ENCODE measurements at places on chromosomes 12 and 14.

GRCh38 chr14:68964300-68965093 is 14.6 kb downstream of the ACTN1 start:
- no peak for DNase-seq
- H3K4me3 ChIP-seq, result no peak overlapping the region
- H3K27me3 ChIP-seq, result no peaks in the 10 kb centered on the region
- H3K36me3 ChIP-seq, result peaks cover 9% of the 10 kb centered on the region
- no peak overlapping the region for H3K27ac ChIP-seq

DNA sequence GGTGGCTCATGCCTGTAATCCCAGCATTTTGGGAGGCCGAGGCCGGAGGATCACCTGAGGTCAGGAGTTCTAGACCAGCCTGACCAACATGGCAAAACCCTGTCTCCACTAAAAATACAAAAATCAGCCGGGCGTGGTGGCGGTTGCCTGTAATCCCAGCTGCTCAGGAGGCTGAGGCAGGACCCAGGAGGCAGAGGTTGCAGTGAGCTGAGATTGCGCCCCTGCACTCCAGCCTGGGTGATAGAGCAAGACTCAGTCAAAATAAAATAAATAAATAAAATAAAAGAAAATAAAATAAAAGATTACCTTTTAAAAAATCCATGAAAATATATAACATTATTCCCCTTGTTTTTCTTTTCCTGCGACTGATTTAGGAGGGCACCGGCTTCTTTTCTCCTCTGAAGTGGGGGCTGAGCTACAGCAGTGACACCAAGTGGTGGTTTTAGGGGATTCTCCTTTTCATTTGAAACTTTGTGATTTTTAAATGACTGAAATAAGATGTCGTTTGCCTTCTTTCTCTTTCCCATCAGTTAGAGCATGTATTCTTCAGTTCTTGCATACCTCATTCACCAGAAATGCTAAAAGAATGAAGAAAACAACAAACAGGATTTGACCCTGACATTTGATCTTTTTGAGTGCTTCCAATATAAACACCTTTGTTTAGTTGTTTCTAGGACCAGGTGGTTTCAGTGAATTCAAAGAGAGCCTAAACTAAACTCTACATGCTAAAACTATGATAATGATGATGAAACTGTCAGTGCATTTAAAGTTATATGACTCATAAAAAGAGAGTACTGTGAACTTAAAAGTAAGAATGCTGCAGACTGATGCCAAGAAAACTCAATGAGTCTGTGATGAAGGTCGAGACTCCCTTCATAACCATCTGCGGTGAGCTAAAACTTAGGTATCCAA is 22.6 kb upstream of the PKP2 start:
- H3K27me3 ChIP-seq, result no peaks in the 10 kb centered on the region
- H3K4me1 ChIP-seq, result no peaks in the 10 kb centered on the region
- H3K4me3 ChIP-seq, result no peak overlapping the region

GRCh38 chr12:123683964-123684363 is 13.1 kb downstream of the TCTN2 start:
- H3K4me1 ChIP-seq, result no peaks in the 10 kb centered on the region
- no peaks in the 10 kb centered on the region for H3K27me3 ChIP-seq
- DNase-seq, result no peak
- H3K4me3 ChIP-seq, result no peak overlapping the region

- no peak overlapping the region for H3K27ac ChIP-seq
- DNase-seq, result no peak
- no peak overlapping the region for H3K4me3 ChIP-seq
These were observed 72.8 kb downstream of the IFT81 start for GRCh38 chr12:110197003-110197402.

DNA sequence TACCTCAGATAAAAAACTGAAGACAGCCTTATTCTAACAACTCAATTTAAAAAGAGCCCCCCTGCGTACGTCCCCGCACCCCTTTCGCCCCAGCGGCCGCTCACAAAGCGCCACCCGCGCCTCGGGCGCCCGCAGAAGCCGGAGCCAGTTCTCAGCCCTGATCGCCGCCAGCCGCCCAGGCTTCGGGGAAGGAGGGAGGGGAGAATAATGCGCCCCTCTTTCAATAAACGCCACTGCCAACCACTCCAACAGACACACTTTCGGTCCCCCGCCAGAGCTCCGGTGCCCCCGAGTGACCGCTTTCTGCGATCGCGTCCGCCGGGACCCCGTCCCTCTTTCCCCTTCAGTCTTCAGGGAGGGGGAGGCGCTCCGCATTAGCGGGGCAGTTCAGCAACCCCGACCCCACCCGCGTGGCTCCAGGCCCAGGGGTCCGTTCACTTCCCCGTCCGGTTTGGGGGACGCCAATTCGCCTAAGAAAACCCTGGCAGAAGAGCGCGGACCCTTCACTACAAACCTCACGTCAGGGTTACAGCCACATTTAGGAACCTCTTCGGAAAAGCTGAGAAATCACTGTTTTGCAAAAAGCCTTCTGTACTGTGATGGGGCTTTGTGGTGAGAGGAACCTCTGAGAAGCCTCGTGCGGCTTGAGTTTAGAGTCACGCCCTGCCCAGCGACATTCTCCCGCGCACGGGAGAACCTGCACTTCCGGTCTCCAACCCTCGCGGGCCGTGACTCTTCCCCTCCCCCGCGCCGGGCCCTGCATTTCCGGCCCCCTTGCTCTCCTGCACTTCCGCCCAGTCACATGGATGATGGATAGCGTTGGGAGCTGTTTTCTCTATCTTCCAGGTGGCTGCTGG is 18.7 kb downstream of the FOXG1 start:
- DNase-seq, result no peak
- no peaks in the 10 kb centered on the region for H3K27me3 ChIP-seq
- peak overlapping the region; percentile 32 for H3K4me3 ChIP-seq
- peaks cover 17% of the 10 kb centered on the region for H3K4me1 ChIP-seq

GRCh38 chr14:100898935-100899883 is 4.3 kb downstream of the RTL1 start:
- no peaks in the 10 kb centered on the region for H3K27me3 ChIP-seq
- no peaks in the 10 kb centered on the region for H3K36me3 ChIP-seq
- DNase-seq, result no peak
- peak overlapping the region; percentile 91 for H3K27ac ChIP-seq

GRCh38 chr12:57722716-57723629 is 15.6 kb downstream of the AGAP2 start:
- no peak overlapping the region for H3K27ac ChIP-seq
- no peak for DNase-seq
- H3K4me1 ChIP-seq, result no peaks in the 10 kb centered on the region
- peaks cover 18% of the 10 kb centered on the region for H3K27me3 ChIP-seq
- peaks cover 13% of the 10 kb centered on the region for H3K36me3 ChIP-seq

GRCh38 chr14:99080306-99080705 is 191.7 kb downstream of the BCL11B start:
- no peaks in the 10 kb centered on the region for H3K36me3 ChIP-seq
- no peaks in the 10 kb centered on the region for H3K27me3 ChIP-seq
- DNase-seq, result no peak
- no peak overlapping the region for H3K4me3 ChIP-seq
- H3K27ac ChIP-seq, result no peak overlapping the region

- no peaks in the 10 kb centered on the region for H3K27me3 ChIP-seq
- no peaks in the 10 kb centered on the region for H3K4me1 ChIP-seq
- H3K36me3 ChIP-seq, result no peaks in the 10 kb centered on the region
- H3K4me3 ChIP-seq, result no peak overlapping the region
- no peak for DNase-seq
These were observed 111.6 kb downstream of the RIN3 start for GRCh38 chr14:92625213-92625612.

DNA sequence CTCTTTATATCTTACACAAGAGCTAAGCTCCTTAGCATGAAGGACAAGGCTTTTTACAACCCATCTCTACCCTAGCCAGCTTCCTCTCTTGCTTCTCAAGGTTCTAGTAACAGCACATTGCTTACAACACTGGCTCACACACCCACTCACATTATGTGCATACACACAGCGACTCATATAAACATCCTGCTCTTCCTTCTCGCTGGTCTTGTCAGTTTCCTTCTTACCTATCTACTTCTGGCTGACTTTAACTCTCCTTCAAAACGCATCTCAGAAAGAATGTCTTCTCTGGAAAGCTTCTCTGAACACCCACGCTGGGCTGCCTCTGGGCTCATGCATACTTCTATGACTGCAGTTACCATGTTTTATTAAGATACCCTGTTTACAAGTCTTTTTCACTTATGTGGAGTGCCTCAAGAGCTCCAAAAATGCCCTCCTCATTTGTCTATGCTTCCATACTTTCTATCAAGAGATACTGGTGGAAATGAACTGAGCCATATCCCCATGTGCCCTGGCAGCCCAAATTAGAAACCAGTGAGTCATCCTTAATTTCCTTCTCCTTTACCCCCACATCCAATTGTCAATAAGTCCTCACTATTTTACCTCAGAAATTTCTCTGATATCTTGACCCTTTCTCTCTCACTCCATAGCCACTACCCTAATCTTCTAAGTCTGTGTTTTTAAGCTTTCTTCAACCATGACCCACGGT is 126.9 kb upstream of the KRAS start:
- peaks cover 3% of the 10 kb centered on the region for H3K27me3 ChIP-seq
- no peaks in the 10 kb centered on the region for H3K36me3 ChIP-seq
- no peak overlapping the region for H3K4me3 ChIP-seq
- DNase-seq, result no peak
- no peak overlapping the region for H3K27ac ChIP-seq

DNA sequence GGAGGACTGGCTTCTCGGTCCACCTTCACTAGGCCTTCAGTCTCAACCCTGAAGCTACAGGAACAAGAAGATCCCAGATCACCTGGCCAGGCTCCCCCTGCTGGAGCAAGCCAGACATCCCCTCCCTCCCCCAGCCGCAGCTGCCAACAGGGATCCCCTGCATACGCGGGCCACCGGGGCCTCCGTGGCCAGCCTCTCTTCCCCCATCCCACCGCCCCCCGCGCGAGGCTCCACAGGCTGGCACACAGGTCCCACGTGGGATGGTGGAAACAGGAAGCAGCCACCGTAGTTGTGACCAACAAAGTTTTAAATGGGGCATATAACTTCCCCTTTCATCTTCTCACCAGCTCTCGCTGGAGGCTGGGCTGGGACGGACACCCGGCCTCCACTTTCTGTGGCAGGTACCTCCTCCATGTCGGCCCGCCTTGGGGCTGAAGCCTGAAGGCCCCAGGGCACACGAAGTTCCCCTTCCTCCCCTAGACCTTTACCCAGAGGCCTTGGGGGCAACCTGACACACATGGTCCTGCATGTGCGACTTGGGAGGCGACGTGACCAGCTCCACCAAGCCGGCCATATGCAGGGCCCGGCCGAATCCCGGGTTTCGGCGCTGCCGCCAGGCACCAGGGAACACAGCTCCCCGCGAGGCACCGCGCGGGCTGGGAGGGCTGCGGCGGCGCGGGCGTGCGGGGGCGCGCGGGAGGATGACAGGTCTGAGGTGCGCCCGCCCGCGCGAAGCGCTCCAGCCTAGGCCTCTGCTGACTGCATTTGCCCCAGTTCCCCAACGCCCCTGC is 44.4 kb upstream of the PNMA1 start:
- no peaks in the 10 kb centered on the region for H3K36me3 ChIP-seq
- no peaks in the 10 kb centered on the region for H3K27me3 ChIP-seq
- no peak for DNase-seq
- peak overlapping the region; percentile 87 for H3K4me3 ChIP-seq
- H3K4me1 ChIP-seq, result peaks cover 23% of the 10 kb centered on the region
